Breast epithelium (tissue), 4 donors: ENCODE measurements at places on chromosomes 13 and 19. TPM values are rescaled to one million over a fixed set of nuclear protein-coding genes. Genes with fewer than 3 reads are reported as not detected.

- DNase-seq, result no peak
Observed at GRCh38 chr13:44906713-44907112, 82.6 kb downstream of the NUFIP1 start.

IQCN gene
- total RNA-seq, result 9.5 TPM

CPB2 gene
- total RNA-seq, result not detected

ZNF439 gene
- 5.1 TPM for total RNA-seq

GRCh38 chr13:24145674-24146073, 14.8 kb upstream of the SPATA13 start:
- no peak for DNase-seq

- DNase-seq, result no peak
Observed at GRCh38 chr19:46926170-46927071, 65.6 kb downstream of the ARHGAP35 start.

GRCh38 chr13:31385540-31385939, 185.8 kb downstream of the B3GLCT start:
- no peak for DNase-seq

COL4A1 gene
- 1,008 TPM for total RNA-seq

- DNase-seq, result no peak
Observed at GRCh38 chr19:38268539-38268938, 4.2 kb downstream of the SPINT2 start.
